ENCODE measurements at places on chromosomes 5 and 9. TPM values are rescaled to one million over a fixed set of nuclear protein-coding genes. Genes with fewer than 3 reads are reported as not detected.

The NR5A1 gene
- total RNA-seq = not detected

DNA sequence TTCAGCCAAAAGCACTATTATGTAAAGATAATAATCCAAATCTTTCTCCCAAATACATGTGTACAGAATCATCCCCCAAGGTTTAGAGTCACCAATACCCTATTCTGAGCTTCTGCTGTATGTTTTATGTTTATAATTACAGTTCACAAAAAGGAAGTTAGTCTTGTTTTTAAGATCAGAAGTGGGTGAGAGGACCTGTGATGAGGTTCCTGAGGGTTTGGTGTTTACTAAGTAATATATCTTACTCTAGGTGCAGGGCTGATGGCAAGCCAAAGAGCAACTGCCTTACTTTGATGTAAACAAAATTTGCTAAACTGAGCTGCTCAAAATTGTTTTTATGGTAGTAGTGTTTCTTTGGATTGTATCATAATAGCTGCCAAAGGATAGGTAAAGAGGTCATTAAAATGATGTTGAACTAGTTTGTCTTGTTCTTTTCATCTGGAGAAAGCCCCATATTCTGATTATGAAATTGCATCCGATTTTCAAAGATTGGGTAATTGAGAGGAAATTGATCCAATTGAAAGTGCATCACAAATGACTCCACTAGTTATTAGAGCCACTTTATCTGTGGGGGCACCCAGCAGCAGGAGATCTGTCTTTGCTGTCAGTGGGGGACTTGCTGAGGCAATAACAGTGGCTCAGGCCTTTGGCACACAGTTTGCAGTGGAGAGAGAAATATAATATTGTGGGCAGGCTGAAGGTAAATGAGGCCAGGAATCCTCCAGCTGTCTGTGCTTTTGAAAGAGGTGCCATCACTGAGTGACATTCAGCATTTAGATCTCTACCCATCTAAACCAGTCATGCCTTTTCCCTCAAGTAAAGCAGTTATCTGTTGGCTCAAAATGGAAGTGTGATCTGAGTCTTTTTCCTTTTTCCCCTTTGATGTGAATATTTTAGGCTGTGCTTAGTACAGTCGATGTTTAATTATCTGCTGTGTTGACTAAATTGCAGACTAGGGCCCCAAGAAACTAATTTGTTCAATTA is 14.1 kb downstream of the TRIM32 start:
- no peak for DNase-seq

- no peak for DNase-seq
These were observed 89.8 kb downstream of the PLCXD3 start for GRCh38 chr5:41420492-41421067.

DNA sequence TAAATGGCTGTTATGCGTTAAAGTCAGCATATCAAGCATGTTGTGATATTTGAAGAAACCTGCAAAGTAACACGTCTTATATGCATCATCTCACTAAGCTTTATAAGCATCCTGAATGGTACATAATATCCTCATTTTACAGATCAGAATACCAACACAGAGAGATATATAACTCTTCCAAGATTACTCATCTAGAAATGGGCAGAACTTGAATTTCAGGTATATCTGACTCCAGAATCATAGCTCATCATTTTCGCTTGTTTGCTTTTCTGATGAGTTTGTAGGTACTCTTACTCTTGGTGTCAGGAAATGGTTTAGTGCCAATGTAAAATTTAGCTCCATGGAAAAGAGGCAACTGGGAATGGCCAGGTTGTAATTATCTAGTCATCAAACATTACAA is 232.3 kb upstream of the ANKH start:
- DNase-seq = no peak

GRCh38 chr5:36600917-36601527 is 5.4 kb upstream of the SLC1A3 start:
- DNase-seq = no peak

GRCh38 chr5:159700016-159700415 is 216.3 kb upstream of the ADRA1B start:
- DNase-seq = no peak

GRCh38 chr5:56075361-56075760 is 80.6 kb upstream of the IL6ST start:
- DNase-seq = no peak

GRCh38 chr9:98142925-98143481 is 24.0 kb upstream of the TRIM14 start:
- DNase-seq = no peak

Measured in naive thymus-derived CD4-positive, alpha-beta T cell (primary cell).